ENCODE measurements at places on chromosomes 2 and 18.

- DNase-seq, result no peak
These were observed 11.8 kb upstream of the FN1 start for GRCh38 chr2:215447673-215448081.

DNA sequence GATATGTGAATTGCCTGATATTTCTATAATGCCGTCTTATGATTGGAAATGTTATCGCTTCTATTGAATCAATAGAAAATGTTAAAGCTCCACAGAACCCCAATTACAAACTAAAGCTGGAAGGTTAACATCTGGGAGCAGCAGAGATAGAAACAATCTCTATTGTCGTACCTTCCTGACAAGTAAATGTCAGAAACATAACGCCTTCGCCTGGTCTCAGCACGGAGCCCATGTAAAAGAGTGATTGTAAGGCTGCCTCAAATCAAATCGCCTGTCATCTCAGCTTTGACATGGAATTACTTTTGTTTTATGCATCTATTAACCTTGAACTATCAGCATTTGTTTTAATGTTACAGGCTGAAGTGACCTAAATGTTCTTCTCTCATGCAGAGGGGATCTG is 885.9 kb upstream of the PIK3C3 start:
- DNase-seq, result no peak

- no peak for DNase-seq
These were observed 152.3 kb downstream of the PAX3 start for GRCh38 chr2:222146488-222146887.

GRCh38 chr2:107027205-107027604 is 141.2 kb upstream of the ST6GAL2 start:
- no peak for DNase-seq

GRCh38 chr2:165067643-165068486 is 112.5 kb upstream of the SLC38A11 start:
- DNase-seq, result peak; percentile 70

GRCh38 chr2:143431316-143431715 is 302.1 kb downstream of the ARHGAP15 start:
- DNase-seq, result no peak

DNA sequence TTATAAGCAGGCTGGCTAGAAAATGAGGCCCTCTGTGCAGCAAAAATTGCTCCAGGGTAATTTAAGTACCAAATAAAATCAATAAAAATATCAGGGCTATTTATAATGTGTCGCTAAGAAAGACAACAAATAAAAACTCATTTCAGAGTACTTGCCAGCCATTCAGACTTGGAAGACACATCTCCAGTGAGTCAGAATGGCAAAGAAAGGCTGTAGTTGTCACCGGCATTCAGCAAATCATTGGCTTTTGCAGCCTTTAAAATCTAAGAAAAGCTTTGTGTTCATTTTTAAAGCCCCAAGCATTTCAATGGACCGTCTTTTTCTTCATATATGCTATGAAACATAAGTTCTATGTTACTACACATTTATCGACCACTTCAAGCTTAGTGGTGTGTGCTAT is 141.1 kb upstream of the HNMT start:
- no peak for DNase-seq

GRCh38 chr2:20803226-20803682 is 19.6 kb downstream of the LDAH start:
- DNase-seq, result no peak

GRCh38 chr2:15334644-15335326 is 226.3 kb downstream of the NBAS start:
- no peak for DNase-seq

DNA sequence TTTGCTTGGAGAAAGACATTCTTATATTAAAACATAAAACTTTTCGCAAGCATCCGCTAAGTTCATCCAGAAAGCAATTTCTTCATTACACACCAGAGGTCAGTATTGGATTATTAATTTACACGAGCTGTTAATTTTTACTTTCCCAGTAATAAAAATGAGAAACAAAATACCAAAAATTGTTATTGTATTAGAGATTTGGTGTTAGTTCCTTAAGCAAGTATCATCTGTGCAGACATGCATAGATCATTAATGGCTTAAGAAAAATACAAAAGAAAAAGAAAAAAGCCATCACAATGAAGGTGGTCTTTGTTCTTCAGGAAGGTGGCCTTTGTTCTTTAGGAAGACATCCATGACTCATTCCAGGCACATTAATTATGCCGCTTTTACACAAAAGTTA is 53.6 kb upstream of the HNMT start:
- no peak for DNase-seq

DNA sequence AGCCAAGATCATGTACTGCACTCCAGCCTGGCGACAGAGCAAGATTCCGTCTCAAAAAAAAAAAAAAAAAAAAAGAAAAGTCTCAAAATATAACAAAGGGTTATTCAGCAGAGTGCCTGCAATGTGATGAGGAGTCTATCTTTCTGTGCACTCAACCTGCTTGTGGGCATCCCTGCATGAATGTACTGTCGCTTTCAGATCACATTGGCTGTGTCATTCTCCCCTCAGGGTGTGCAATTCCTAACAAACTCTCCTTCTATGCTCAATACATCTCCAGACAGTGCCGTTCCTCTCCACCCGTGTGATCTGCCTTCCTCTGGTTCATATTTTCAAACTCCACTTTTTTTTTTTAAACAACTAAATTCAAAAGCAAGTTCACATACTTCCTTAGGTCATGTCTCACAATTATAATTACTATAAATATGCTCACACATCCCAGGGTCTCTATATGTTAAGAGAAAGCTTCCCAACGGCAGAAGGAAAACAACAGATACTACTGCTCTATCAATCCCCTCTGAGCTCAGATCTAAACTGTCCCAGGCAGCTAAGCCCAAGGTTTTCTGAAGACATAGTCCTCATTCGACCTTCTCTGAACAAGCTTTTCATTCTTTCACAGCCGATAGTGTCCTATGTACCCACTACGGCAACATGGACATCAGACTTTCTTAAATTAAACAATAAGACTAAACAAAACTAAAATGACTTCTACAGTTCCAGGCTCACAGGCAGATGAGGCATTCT is 35.2 kb downstream of the PTMA start:
- no peak for DNase-seq

- no peak for DNase-seq
These were observed 9.6 kb downstream of the PPP1R1C start for GRCh38 chr2:181995289-181995688.

- DNase-seq, result no peak
These were observed 139.8 kb downstream of the GPD2 start for GRCh38 chr2:156576005-156576404.

DNA sequence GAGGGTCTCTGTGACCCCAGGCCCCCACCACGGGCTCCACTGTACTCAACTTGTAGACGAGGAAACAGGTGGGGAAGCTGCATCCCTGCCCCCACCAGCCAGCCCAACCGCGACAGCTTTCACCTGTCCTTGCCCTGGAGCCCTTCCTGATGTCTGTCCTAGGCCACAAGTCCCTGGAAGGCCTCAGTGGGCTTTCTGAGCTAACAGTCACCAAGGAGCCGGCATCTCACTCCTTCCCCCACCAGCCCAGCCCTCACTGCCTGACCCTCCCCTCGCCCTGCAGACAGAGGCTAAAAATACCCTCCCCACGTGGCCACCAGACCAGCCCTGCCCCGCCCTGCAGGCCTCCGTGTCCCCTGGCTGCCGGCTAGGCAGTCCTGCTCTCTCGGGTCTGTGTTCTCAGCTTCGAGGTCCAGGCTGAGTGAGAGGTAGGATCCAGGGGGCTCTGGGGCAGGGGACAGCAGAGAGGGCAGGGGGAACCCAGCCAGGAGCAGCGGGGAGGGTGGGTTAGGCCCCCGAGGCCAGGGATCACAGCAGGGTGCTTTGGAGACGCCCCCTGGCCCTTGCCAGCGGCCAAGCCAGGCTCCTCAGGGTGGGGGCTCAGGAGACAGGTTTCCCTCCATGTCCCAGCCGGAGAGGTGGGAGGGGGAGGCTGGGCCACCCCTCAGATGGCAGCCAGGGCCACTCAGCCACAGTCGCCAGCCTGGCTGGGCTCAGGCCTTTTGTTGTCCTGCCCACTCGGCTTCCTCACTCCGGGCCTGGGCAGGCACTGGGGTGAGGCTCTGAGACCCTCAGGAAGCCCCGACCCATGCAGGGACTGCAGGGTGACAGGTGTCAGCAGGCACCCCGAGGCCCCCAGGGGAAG is at the start of gene KLHL30:
Gene KLHL30 (plus strand): TSS at position 338 of the 865 bp plus-strand sequence. CDS start 2,087 bp downstream, outside the sequence.
- no peak for DNase-seq

- no peak for DNase-seq
These were observed 232.3 kb downstream of the KLHL29 start for GRCh38 chr2:23617167-23617810.

DNA sequence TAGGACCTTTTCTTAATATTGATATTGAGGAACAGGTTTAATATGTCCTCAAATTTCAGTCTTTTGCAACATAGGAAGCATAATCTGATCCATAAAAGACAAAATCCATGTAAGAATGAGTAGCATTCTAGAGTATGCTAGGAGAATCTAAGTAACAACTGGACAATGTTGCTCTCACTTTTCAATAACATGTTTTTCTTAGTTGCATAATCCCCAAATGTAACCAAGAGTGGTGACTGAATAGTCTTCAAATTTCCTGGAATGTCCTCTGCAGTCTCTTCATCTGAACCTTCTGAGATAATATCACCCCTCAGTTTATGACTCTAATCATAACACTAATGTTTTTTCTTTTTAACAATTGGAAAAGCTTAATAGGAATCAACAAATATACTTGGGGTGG is 110.0 kb upstream of the ZEB2 start:
- no peak for DNase-seq

DNA sequence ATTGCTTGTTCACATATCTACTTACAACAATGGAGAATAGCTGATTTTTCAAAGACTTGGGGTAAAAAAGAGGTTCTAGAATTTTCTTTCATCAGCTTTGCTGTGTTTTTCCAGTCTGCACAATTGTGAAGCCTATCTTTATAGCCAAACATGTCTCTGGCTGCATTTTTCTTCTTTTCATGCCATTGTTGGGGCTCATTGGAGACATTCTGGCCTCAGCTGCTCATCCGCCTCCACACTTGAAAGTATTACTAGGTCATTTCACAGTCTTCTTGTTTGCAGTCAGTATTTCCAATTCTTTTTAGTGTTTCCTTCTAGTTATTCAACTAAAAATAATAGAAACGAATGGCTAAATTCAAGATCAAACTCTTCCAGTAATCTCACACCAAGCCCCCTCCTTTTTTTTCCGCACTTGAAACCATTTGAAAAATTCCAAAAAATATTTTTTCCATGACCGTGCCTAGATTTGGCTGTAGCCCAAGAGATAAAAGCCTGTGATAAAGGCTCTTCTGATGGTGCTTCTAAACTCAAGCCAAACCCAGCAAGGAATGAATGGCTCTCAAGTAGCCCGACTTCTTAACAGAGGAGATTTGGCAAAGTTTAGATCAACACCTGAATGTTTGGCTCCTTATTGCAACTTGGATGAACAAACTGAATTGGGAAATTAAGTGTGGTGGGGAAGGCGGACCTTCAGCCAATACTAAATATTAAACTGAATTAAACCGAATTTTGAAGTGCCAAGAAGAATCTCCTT is 103.4 kb downstream of the NRP2 start:
- no peak for DNase-seq

- no peak for DNase-seq
These were observed 3.3 kb upstream of the WNT6 start for GRCh38 chr2:218856167-218856895.

DNA sequence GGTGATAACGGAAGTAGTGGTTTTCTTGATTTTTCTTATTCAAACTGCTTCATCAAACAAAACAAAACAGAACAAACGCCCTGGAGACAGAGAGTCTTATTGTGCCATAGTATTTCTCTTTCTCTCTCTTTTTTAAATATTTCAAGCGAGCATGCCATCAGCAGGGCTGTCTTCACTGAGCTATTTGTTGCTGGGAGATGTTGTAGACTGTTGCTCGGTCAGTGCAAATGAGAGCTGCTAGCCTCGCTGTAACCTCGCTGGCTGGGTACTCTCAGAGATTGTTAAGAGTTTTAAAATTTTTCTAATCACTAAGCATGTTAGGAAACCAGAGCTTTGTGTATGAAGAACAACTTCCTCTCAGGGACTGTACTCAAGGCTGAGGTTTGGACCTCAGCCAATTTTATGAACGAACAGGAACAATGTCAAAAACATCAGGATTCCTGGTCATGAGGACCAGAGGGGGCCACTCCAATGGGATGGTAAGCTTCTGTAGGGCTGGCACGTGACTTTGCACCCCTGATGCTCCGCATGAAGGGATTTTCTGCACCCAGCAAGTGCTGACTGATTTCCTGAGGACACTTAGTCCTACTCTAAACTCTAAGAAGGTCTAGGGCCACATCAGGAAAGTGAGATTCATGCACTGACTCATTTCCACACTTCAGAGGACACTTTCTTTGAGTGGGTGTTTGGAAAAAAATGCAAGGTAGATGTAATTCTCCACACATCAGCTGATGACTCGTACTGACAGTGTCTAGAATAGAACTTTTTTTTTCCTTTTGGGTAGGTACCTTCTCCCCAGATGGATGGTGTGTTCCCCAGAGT is 59.8 kb upstream of the IL1R1 start:
- no peak for DNase-seq

- DNase-seq, result no peak
These were observed 93.6 kb upstream of the TWIST2 start for GRCh38 chr2:238754259-238754658.

GRCh38 chr2:219440388-219441256 is 6.0 kb downstream of the SPEG start:
- no peak for DNase-seq

GRCh38 chr2:144102386-144102785 is 417.5 kb downstream of the ZEB2 start:
- DNase-seq, result no peak

GRCh38 chr2:18976168-18976961 is 382.1 kb downstream of the OSR1 start:
- DNase-seq, result no peak

GRCh38 chr2:174486563-174487107 is at the start of gene GPR155:
TSS of gene GPR155 (minus strand) at chr2:174487029. CDS start at chr2:174481956, 5,073 bp downstream.
- peak; percentile 48 for DNase-seq

- peak; percentile 83 for DNase-seq
These were observed 37.3 kb upstream of the TMEM177 start for GRCh38 chr2:119641562-119642258.

DNA sequence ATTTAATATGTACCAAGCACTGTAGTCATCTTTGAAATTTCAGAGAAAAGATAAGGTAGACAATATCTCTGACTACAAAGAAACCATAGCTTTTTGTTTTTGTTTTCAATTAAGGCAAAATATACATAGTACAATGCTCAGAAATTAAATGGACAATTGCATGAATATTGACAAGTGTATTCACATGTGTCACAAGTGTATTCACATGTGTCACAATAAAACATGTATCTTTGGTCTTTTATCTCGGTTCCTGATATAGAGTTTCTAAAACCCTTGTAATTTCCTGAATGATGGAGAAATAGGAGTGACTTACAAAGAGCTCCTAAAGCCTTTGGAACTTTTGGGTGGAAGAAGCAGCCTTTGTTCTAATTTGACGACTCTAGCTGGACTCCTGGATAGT is 756.4 kb downstream of the EPHA4 start:
- DNase-seq, result no peak

- DNase-seq, result peak; percentile 79
These were observed 52.2 kb downstream of the C1QL2 start for GRCh38 chr2:119106301-119106897.

GRCh38 chr2:241820625-241821384 is 11.8 kb downstream of the NEU4 start:
- DNase-seq, result no peak

GRCh38 chr2:21010813-21011439 is 32.9 kb downstream of the APOB start:
- no peak for DNase-seq

- no peak for DNase-seq
These were observed 748.2 kb upstream of the ID2 start for GRCh38 chr2:7933672-7934071.

- DNase-seq, result no peak
These were observed 100.7 kb downstream of the RAPGEF4 start for GRCh38 chr2:172836347-172836821.

Data from neural crest cell (in vitro differentiated cells).